ENCODE measurements at places on chromosomes 1 and 21.

DNA sequence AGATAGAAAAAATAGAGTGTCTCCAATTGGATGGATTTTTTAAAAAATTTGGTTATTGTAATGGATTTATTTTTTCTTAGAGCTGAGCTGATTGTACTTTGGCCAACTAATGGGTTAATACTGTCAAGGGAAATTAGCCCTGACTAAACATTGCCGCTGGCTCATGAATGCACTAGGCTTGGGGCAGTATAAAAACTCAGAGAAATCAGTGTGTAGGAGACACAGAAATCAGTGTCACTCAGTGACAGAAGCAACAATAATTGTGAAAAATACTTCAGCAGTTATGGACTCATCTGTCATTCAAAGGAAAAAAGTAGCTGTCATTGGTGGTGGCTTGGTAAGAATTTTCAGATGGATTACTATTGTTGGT lies at the start of gene KMO:
Gene KMO (plus strand): TSS at position 217 of the 370 bp plus-strand sequence. CDS start 67 bp downstream, at position 284.
- no peak for DNase-seq

DNA sequence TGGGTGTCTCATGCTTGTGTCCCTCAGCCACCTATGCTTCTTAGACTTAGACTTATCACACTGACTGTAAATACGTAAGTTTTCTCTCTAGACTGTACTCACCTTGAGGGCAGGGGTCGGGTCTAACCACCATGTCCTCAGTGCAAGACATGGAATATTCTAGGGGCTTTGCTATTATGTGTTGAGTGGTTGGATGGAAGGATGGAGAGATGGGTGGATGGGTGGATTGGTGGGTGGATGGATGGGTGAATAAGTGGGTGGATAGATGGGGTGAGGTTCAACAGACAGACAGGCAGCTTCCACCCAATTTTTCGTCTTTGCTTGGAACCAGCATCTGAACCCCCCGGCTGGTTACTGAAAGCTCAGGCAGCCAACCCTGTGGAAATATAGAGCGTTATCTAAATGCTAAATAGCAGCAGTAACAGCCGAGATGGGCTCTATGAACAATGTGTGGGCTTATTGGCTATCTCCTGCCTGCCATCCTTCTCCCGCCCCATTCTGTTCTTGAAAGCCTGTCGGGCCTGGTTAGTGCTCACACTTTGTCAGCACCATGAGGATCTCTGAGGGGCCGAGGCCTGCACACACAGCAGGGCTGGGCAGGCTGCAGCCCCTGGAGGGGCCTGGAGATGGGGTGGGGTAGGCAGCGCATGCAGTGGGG lies 130.7 kb downstream of the ACTL8 start:
- DNase-seq, result no peak

DNA sequence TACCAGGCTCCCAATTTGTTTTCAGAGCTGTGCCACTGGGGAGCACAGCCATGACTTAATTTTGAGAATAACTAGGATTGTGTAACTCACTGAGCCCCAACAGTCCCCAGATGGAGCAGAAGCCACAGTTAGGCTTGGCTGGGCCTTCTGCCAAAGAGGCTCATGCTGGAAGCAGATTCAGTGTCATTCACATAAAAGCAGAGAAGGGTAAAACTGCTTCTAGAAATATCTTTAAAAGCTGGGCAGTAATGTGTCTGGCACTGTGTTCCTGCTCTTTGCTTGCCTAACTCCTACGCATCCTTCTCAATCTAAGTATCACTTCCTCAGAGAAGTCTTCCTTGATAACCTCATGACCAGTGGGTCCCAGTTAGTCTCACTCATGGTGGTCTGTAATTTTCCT lies 20.3 kb downstream of the STK40 start:
- peak; percentile 53 for DNase-seq

GRCh38 chr1:88943241-88943640 lies 49.2 kb downstream of the KYAT3 start:
- no peak for DNase-seq

- DNase-seq, result no peak
These were observed 83.0 kb downstream of the RYR2 start for GRCh38 chr1:237124856-237125462.

DNA sequence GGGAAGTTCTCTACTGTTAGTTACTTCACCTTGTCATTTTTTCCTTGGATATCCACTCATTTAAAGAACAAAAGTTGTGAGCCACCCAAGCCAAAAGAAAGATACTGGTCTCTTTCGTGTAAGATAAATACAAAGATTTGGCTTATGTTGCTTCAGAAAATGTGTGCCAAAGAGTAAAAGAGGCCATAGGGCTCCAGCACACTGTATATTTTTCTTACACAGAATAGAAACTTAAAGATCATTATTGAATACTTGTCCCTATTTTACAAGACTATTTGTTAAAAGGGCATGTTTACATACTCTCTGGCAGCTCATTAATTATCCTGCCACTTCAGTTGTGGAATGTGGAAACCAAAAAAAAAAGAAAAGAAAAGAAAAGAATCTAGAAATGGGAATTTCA lies 284.2 kb upstream of the LRRC7 start:
- no peak for DNase-seq

Data from C1 segment of cervical spinal cord (tissue), 14 donors.